ENCODE measurements at places on chromosomes 1 and 21.

DNA sequence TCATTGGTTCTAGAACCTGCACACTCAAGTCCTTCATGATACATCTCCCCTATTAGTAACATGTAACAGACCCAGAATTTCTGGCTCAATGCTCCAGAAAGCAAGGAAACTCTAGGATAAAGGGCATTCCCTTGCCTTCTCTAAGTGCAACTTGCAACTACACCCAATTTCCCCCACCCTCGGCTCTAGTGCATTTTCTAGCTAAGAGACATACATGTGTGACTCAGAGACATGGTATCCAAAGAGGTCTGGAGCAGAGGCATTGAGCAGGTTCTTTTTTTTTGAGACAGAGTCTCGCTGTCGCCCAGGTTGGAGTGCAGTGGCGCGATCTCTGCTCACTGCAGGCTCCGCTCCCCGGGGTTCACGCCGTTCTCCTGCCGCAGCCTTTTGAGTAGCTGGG is 132.9 kb downstream of the ZC3H11B start:
- DNase-seq = no peak

DNA sequence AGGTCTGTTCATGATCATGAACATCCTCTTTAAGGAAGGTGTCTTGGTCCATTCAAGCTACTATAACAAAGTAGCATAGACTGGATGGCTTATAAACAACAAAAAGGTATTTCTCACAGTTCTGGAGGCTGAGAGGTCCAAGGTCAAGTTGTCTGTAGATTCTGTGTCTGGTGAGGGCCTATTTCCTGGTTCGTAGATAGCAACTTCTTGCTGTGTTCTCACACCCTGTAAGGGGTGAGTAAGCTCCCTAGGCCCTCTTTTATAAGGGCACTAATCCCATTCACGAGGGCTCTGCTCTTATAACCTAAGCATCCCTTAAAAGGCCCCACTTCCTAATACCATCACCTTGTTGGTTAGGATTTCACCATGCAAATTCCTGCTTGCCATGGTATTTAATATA is 347.7 kb downstream of the PTBP2 start:
- DNase-seq = no peak

DNA sequence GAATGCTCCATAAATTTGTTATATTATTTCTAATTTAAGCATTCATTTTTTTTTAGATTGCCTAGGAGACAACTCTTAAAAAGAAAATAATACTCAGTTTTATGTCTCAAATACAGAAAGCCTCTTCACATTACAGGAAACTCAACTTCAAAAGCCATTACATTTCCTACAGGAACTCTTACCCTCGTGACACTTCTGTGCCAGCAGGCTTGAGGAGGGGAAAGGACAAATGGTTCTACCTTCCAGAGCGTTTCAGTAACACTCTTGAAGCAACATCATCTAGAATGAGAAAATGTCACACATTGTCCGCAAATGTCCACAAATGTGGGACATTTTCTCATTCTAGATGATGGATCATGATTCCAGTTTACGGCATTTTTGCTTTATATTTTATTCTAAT is 51.7 kb downstream of the PTPN14 start:
- DNase-seq = no peak

DNA sequence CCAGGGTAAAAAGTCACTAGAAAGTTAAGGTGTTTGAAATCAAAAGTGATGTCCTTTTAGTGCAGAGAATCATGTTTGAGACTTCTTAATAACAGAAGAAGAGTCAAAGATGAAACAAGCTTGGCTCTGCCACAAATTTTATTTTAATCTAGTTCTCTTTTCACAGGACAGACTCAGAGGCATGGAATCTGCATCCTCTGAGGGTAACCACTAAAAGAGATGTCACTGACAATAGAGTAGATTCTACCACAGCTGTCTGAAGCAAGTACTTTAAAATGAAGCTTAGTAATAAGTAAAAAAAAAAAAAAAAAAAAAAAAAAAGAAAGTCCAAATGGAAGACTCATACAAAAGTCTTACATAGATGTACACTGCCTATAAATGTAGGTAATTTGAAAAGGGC is 519.7 kb upstream of the PRMT6 start:
- DNase-seq = no peak

GRCh38 chr1:200856716-200857357 is 15.9 kb upstream of the GPR25 start:
- DNase-seq = no peak

- no peak for DNase-seq
Measured at GRCh38 chr1:28538286-28538685, 14.6 kb upstream of the TRNAU1AP start.

GRCh38 chr1:8873506-8874229 is 4.8 kb downstream of the ENO1 start:
- peak; percentile 95 for DNase-seq

- no peak for DNase-seq
Measured at GRCh38 chr1:111565079-111565478, 54.5 kb upstream of the RAP1A start.

- no peak for DNase-seq
Measured at GRCh38 chr1:179080866-179081686, 794 bp upstream of the TOR3A start.

DNA sequence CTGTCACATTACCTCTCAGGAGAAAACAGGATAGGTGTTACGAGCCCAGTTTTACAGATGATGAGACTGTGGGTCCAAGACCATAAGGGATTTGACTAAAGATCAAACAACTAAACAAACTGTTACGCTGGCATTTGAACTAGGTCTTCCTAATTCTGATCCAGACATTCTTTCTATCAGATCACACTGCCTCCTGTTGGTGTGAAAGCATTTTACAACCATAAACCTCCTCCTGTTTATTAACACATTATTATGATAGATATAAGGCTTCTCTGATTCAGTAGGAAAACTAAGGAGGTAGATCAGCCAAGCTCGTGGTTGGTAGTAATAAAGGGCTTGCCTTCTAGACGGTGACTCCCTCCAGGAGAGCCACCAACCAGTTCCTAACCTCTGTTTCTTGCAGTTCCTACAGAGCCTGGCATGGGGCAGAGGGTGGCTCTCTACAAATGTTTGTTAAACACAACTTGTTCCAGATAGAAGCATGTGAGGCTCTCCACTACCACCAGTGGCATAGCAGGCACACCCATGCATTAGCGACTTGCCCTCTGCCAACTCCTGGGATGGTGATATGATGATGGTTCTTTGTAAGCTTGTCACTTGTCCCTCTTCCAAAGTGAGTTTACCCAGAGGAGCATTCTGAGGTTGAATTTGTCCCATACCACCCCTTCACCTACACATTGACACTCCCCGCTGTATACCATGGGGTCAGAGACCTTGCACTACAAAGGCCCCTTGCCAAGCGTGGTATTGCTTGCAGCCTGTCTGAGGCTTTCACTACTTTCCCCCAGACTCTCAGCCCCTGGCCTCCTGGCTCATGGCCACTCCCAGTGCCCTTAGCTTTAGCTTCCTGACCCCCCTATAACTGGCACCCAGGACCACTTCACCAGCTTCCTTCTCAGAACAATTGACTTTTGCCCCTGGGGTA is 96.4 kb upstream of the HOOK1 start:
- DNase-seq = no peak

- DNase-seq = no peak
Measured at GRCh38 chr21:31479714-31480113, 135.7 kb upstream of the TIAM1 start.

DNA sequence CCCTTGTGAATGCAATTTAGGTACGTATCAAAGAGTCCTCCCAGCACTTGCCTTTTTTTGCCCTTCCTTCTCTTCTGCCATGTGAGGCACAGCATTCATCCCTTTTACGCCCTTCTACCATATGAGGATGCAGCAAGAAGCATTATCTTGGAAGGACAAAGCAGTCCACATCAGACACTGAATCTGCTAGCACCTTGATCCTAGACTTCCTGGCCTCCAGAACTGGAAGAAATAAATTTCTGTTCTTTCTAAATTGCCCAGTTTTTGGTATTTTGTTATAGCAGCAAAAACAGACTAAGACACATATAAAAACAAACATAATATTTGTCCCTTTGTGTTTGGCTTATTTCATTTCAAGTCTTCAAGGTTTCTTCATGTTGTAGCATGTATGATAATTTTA is 20.1 kb downstream of the EPS15 start:
- DNase-seq = no peak

- DNase-seq = no peak
Measured at GRCh38 chr1:77230051-77230450, 10.8 kb upstream of the PIGK start.

All from SW 1271 (cell line).